Upper lobe of right lung (tissue), 1 donor: ENCODE measurements at places on chromosomes 6 and 20. TPM values are rescaled to one million over a fixed set of nuclear protein-coding genes. Genes with fewer than 3 reads are reported as not detected.

- H3K27ac ChIP-seq, result peak overlapping the region; percentile 74
- DNase-seq, result peak; percentile 81
- no peaks in the 10 kb centered on the region for H3K36me3 ChIP-seq
- no peak overlapping the region for H3K4me3 ChIP-seq
- H3K4me1 ChIP-seq, result peaks cover 18% of the 10 kb centered on the region
Observed at GRCh38 chr6:11810039-11810541, 31.5 kb upstream of the ADTRP start.

GRCh38 chr6:5557506-5557905 lies 296.2 kb downstream of the FARS2 start:
- DNase-seq, result no peak
- no peak overlapping the region for H3K4me3 ChIP-seq
- H3K27ac ChIP-seq, result no peak overlapping the region
- no peaks in the 10 kb centered on the region for H3K36me3 ChIP-seq

GRCh38 chr20:3223651-3223993 lies 14.3 kb downstream of the ITPA start:
- H3K4me3 ChIP-seq, result no peak overlapping the region
- H3K27ac ChIP-seq, result no peak overlapping the region
- H3K36me3 ChIP-seq, result peaks cover 50% of the 10 kb centered on the region
- H3K27me3 ChIP-seq, result no peaks in the 10 kb centered on the region

DNA sequence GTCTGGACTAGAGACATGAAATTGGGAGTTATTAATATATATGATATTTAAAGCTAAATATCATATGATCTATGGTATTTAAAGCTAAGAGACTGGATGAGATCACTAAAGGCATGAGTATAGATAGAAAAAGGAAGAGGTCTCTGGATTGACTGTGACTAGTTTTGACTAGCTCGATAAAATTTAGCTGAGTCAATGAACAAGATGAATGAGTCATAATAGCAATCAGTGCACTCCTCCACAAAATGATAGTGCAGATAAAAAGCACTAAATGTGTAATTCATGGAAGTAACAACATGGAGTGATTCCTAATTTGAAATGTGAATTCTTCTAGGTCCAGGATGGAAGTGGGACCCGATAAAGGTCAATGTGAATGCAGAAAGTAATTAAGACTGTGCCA lies 127.4 kb downstream of the PFDN4 start:
- H3K27me3 ChIP-seq, result no peaks in the 10 kb centered on the region
- no peaks in the 10 kb centered on the region for H3K36me3 ChIP-seq
- no peaks in the 10 kb centered on the region for H3K4me1 ChIP-seq
- H3K27ac ChIP-seq, result no peak overlapping the region
- DNase-seq, result no peak

DNA sequence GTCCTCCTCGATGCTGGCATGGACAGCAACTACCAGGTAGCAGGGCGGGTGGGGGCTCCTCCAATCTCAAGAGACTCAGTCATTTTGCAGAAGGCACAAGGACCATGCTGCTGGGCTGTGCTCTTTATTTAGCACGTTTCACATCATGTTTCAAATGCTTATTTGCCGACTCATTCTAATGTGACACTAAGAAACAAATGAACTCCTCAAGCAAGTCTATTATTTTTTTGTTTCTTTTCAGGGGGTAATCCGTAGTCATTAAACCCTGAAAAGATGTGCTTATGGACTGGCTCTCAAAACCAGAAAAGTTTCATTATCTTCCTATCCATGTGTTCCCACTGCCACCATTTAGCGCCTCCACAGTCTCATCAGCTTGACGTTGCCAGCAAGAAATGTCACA lies 92.9 kb downstream of the ANKS1A start:
- no peak overlapping the region for H3K4me3 ChIP-seq
- no peak overlapping the region for H3K27ac ChIP-seq
- H3K27me3 ChIP-seq, result no peaks in the 10 kb centered on the region
- H3K4me1 ChIP-seq, result no peaks in the 10 kb centered on the region

The SLC17A9 gene
- 15.2 TPM for total RNA-seq

The HNF4A gene
- 0.20 TPM for total RNA-seq
